ENCODE measurements at places on chromosomes 12 and 14. TPM values are rescaled to one million over a fixed set of nuclear protein-coding genes. Genes with fewer than 3 reads are reported as not detected.

The TAS2R10 gene
- total RNA-seq = 0.22 TPM

The LAG3 gene
- total RNA-seq = 1.7 TPM

The HHIPL1 gene
- 2.6 TPM for total RNA-seq

The SLC17A8 gene
- not detected for total RNA-seq

The KRT82 gene
- total RNA-seq = not detected

The ANO4 gene
- 5.7 TPM for total RNA-seq

DNA sequence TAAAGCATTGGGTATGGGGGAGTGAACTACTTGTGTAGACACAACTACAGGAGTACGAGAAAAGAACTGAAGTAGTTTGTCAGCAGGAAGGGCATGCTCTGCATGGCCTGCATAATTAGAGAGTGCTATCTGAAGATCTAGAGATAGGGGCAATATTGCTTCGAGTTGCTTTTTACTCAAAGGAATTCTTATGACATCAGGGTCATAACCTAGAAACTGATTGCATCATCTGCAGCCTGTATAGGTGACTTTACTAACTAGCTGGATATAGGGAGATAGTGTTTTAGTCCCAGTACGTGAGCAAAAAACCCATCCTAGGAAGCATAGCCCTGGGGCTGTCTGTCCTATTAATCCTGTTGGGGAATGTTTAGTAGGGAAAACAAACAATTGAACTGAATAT, 39.8 kb downstream of the TMTC3 start:
- H3K4me1 ChIP-seq = no peaks in the 10 kb centered on the region
- H3K27me3 ChIP-seq = no peaks in the 10 kb centered on the region
- peaks cover 46% of the 10 kb centered on the region for H3K36me3 ChIP-seq

GRCh38 chr14:30607156-30607780, 14.9 kb upstream of the SCFD1 start:
- H3K27ac ChIP-seq = no peak overlapping the region
- no peaks in the 10 kb centered on the region for H3K27me3 ChIP-seq
- no peaks in the 10 kb centered on the region for H3K4me1 ChIP-seq
- peaks cover 7% of the 10 kb centered on the region for H3K36me3 ChIP-seq
- H3K4me3 ChIP-seq = no peak overlapping the region

GRCh38 chr12:53508534-53509170, 1.4 kb upstream of the NPFF start:
- H3K27me3 ChIP-seq = no peaks in the 10 kb centered on the region
- no peaks in the 10 kb centered on the region for H3K4me1 ChIP-seq
- DNase-seq = peak; percentile 94
- H3K27ac ChIP-seq = no peak overlapping the region
- H3K4me3 ChIP-seq = no peak overlapping the region

DNA sequence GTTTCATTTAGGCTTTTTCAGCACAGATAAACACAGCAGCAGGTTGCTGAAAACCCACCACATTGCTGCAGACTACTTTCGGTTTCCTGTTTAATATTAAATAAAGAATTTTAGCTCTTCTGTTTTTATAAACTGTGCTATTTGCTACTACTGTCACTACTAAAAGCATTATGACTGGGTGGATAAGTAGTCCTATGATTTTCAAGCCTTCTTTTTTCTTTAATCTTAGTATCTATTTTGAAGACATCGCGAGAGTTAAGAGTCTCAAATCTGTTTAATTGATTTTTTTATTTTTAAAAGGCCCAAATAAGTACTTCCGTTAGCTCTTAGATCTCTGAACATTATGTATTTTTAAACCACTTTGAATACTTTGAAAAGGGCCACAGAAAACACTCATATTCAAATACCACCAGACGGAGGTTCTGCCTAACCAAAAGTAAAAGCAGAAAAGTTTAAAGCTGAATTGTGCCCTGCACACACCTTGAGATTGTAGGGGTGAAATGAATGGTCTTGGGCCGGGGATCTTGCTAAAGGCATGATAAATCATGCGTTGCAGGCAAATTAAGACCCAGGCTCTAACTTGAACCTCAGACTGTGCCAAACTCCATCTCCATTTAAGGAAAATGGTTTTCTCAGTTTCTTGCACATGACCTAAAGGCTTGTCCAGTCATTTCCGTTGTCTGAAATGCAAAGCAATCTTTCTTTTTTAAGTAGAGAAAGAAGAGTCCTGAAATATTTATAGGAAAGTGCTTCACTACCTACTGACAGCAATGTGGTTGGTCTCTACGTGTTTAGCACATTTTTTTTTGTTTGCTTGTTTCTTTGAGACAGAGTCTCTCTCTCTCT, 13.6 kb upstream of the FOXN3 start:
- H3K4me1 ChIP-seq = peaks cover 9% of the 10 kb centered on the region
- H3K4me3 ChIP-seq = no peak overlapping the region
- H3K27ac ChIP-seq = no peak overlapping the region
- no peaks in the 10 kb centered on the region for H3K27me3 ChIP-seq
- H3K36me3 ChIP-seq = peaks cover 5% of the 10 kb centered on the region

DNA sequence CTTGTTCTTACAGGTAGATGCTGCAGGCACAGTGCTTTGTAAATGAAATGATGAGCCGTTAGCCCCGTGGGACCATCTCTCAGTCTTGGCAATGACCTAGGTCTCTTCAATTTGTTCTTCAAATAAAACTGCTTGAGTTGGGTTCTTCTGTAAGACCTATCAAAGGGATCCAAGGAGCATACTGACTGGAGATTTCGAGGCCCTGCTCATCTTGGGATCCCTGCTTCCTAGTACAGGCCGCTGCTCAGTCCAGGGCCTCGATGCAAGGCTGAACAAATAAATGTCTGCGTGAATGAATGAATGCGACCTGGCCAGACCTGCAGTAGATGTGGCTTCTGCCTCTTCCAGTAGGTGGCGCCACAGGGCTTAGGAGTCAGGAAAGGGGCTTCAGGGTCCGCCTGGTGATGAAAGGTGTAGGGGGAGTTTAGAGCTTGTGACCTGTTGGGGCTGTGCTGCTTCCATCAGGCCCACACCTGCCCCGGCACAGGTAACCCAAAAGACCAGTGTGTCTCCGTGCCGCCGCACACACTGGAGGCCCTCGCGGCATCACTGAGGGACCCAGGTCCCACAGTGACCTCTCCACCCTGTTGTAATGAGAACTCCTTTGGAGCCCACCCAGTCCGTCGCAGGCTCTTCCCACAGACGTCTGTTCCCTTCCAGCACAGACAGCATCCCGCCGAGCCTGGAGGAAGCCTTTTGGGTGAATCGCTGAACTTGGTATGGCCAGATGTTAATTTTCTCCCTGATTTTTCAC, 4.4 kb downstream of the CACNA1C start:
- no peak overlapping the region for H3K27ac ChIP-seq
- H3K36me3 ChIP-seq = no peaks in the 10 kb centered on the region
- H3K4me1 ChIP-seq = no peaks in the 10 kb centered on the region
- DNase-seq = peak; percentile 96
- H3K27me3 ChIP-seq = peaks cover 16% of the 10 kb centered on the region

- no peak overlapping the region for H3K27ac ChIP-seq
- H3K4me3 ChIP-seq = no peak overlapping the region
- H3K27me3 ChIP-seq = no peaks in the 10 kb centered on the region
- no peaks in the 10 kb centered on the region for H3K4me1 ChIP-seq
- DNase-seq = no peak
- H3K36me3 ChIP-seq = peaks cover 13% of the 10 kb centered on the region
Measured at GRCh38 chr12:71164568-71165197, 6.9 kb upstream of the TSPAN8 start.

GRCh38 chr14:55535516-55536203, 44.3 kb upstream of the KTN1 start:
- H3K4me1 ChIP-seq = no peaks in the 10 kb centered on the region
- H3K4me3 ChIP-seq = no peak overlapping the region
- H3K27me3 ChIP-seq = no peaks in the 10 kb centered on the region
- peaks cover 8% of the 10 kb centered on the region for H3K36me3 ChIP-seq
- DNase-seq = no peak

DNA sequence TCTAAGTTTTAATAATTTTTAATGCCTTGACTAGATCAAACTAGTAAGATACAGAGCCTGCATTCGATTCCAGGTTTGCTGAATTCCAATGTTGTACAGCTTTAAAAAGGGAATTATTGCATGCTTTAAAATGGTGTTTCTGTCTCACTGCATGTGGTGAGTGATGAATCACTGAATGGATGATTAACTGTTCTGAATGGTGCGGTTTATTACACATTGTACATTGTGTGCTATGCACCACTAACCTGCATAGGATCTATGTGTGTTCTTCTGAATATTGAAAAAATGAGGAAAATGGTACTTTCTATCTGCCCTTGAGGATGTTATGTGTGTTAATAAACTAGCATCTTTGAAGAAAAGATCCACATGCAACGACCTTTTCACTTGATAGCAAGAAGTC, 231.7 kb downstream of the NRXN3 start:
- no peak overlapping the region for H3K27ac ChIP-seq
- no peak for DNase-seq
- no peaks in the 10 kb centered on the region for H3K27me3 ChIP-seq
- H3K4me3 ChIP-seq = no peak overlapping the region
- no peaks in the 10 kb centered on the region for H3K36me3 ChIP-seq
- H3K4me1 ChIP-seq = 0 out of 2 replicates have a peak, but pooled peaks cover 5% of the 10 kb centered on the region

DNA sequence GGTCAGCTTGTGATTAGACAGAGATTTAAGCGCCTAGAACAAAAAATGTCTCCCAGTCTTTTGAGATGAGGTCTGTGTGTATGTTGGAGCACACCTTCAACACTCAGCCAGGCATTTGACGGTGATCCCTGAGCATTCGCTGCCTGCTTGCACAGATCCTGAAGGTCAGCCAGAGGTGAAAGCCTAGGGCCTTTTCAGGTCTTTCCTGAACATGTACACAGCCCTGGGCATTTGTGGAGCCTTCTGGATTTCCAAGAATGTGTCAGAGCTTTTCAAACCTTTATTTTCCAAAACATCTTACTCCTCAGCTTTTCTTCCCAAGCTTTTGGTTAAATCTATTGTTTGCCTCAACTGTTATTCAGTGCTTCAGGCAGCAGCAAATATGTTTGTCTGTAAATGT, 59.1 kb upstream of the AMN start:
- no peak for DNase-seq
- H3K27ac ChIP-seq = no peak overlapping the region

DNA sequence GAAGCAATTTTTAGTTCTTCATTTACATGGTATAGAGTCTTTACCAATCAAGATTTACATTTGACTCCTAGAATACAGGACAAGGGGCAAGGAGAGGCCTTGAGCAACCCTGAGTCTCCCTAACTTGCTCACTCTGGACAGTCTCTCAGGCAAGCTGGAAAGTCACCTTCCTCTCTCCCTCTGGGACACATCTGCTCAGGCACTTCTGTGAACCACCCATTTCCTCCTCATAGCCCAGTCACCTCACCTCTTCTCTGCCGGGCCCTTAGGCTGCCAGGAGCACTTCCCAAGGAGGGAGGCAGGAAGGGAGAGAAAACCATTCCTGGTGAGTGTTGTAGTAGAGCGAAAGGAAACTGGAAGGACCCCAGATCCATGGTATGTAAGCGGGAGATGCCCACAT, 202.8 kb downstream of the TTC7B start:
- no peak overlapping the region for H3K27ac ChIP-seq
- no peaks in the 10 kb centered on the region for H3K36me3 ChIP-seq
- H3K27me3 ChIP-seq = no peaks in the 10 kb centered on the region
- no peak for DNase-seq
